ENCODE measurements at places on chromosomes 2 and 18. TPM values are rescaled to one million over a fixed set of nuclear protein-coding genes. Genes with fewer than 3 reads are reported as not detected.

DNA sequence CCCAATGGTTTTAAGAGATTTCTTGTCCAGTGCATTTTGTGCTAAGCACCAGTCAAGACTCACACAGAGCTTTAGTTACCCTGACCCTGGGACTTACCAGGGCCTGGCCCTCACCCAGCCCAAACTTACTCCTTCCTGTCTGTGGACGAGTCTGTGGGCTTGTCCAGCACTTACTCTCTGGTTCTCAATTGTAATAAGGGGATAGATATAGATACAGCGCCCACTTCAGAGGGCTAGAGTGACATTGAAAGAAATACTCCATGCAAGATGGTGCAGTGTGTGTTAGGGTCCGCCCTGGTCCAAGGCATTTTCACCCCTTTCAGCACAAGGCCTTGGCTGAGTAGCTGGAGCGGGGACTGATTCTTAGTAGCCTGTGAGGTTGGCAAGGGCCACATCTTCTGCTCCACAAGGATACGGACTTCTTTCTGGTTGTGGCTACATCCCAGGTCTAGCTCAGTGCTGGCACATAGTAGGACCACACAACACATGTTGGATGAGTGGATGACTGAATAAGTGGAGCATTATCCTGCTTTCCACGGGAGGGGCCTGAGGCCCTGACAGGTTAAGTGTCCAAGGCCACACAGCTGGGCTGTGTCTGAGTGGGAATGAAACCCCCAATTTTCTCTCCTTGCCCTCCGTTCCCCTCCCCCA is 3.8 kb upstream of the ARID5A start:
- DNase-seq = peak; percentile 49

- no peak for DNase-seq
Measured at GRCh38 chr2:231720987-231721966, 13.0 kb downstream of the PTMA start.

GRCh38 chr2:65129286-65129825 is 550 bp downstream of the RAB1A start:
- no peak for DNase-seq

GRCh38 chr2:220653776-220654175 is 918.3 kb downstream of the EPHA4 start:
- no peak for DNase-seq

DNA sequence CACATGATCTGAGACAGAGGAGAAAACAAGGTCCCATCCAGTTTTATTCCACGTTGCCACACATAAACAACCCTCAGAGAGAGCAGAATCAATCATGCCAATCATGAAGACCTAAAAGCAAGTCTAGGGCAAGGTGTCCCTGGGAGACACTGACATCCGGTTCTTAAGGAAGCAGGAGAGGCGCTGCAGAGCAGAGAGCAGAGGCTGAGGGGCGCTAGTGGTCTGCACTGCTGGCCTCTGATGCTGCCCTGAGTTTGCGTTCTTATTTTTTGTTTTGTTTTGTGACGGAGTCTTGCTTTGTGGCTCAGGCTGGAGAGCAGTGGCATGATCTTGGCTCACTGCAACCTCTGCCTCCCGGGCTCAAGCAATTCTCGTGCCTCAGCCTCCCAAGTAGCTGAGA is 83.3 kb downstream of the SMIM21 start:
- no peak for DNase-seq

- DNase-seq = no peak
Measured at GRCh38 chr2:174487820-174488162, 962 bp upstream of the GPR155 start.

DNA sequence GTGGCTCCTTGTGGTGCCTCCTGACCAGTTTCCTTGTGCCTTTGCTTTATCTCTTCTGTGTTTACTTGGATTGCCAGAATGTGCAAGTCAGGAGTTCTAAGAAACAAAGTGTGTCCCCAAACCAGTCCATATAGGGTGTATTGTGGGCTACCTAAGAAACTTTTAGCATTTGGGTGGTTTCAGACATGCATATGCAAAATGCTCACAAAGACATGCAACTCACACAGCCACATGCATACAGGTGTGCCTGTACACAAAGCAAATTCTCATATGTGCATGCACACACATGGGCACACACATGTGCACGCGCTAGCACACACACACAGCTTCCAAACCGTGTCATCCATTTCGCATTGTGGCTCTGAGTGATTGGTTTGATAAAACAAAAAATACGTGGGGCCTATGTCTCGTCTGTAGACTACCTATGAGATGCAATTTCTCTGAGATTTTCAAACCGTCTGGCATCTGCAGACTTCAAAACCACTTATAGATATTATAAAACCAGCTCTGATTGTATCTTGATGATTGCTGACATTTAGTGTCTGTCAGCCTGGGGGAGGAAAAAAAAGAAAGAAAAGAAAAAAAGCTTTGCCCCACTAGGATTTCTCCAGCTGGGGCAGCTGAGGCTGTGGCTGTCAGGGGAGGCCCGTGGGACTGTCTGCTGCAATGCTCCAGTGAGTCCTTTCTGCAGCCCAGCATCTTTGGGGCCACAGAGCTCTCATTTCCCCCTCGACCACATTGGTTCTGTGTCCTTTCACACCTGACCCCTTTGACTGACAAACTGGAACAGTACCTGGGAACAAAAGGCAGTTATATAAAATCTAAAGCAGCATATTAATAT is 556.1 kb downstream of the CMPK2 start:
- no peak for DNase-seq

- DNase-seq = no peak
Measured at GRCh38 chr2:66813976-66814375, 379.1 kb downstream of the MEIS1 start.

DNA sequence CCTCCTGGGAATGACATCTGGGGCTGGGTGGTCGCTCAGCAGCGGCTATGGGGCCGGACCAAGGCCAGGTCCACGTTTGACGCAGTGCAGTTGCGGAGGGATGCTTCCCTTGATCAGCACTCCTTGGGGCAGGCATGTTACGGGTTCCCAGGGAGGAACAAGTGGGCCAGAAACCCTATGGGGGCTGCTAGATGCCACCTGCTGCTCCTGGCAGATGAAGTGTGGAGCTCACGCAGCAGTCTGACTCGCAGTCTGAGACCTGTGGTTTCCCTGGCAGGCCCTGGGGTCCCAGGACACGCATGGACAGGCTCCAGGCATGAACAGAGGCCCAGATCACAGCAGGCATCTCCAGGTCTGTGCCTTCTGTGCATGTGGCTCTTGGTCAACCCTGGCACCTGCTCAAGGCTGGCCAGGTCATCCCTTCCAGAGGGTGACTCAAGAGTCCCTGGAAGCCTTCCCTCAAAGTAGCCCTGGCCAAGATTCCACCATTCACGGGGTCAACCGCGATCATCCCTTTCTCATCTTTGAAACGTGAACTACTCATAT is 20.0 kb downstream of the KCNF1 start:
- no peak for DNase-seq

The ASB18 gene
- total RNA-seq = not detected

The ANKRD29 gene
- total RNA-seq = 3.5 TPM
